ENCODE measurements at places on chromosomes 2 and 18.

DNA sequence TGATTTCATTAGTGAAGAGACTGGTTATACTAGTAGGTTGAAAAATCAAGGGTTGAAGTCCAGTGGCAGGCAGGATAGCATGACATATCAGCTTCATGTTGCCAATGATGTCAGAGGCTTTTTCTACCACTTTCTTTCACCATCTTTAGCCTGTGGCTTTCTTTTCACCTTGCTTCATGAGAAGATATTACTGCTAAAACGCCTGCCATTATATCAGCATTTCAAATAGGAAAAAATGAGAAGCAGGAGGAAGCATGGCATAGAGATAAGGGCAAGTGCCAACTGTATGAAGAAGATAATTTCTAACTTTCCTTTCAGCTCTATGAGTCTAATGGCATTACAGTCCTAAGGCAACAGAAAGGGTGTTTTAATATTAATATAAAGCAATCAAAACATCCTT is 270.2 kb upstream of the SYT4 start:
- DNase-seq, result no peak

DNA sequence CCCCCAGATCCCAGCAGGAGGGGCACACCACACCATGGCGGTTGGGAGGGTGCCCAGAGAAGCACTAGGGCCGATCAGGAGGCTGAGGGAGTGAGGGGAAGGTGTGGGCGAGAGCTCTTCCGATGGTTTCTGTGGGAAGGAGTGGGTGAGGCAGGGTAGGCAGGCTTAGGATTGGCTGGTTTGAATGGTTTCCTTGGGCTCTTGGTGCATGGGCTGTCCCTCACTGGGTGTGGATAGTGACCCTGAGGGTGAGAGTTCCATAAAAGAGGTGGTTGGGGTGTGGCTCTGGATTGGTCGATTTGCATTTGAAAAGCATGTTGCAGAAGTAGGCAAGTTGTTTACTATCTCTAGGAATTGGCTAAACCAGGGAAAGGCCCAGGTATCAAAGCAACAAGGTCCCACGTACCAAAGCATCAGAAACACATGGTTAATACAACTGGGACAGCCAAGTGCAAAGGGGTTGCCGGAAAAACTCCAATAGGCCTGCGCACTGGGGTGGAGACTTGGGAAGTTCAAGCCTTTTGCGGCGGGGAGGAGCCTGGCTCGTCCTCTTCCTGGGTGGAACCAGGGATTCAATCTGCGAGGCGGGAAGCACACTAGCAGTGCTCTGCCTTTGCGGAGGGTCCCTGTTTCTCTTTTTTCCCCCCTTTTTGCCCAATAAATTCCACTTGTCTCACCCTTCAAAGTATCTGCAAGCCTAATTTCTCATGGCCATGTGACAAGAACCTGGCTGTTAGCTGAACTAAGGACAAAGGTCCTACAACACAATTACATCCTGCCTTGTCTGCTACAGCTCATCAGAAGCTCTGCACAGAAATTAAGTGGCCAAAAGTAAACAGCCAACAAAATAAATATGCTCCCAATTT is 43.2 kb downstream of the IL1R2 start:
- no peak for DNase-seq

DNA sequence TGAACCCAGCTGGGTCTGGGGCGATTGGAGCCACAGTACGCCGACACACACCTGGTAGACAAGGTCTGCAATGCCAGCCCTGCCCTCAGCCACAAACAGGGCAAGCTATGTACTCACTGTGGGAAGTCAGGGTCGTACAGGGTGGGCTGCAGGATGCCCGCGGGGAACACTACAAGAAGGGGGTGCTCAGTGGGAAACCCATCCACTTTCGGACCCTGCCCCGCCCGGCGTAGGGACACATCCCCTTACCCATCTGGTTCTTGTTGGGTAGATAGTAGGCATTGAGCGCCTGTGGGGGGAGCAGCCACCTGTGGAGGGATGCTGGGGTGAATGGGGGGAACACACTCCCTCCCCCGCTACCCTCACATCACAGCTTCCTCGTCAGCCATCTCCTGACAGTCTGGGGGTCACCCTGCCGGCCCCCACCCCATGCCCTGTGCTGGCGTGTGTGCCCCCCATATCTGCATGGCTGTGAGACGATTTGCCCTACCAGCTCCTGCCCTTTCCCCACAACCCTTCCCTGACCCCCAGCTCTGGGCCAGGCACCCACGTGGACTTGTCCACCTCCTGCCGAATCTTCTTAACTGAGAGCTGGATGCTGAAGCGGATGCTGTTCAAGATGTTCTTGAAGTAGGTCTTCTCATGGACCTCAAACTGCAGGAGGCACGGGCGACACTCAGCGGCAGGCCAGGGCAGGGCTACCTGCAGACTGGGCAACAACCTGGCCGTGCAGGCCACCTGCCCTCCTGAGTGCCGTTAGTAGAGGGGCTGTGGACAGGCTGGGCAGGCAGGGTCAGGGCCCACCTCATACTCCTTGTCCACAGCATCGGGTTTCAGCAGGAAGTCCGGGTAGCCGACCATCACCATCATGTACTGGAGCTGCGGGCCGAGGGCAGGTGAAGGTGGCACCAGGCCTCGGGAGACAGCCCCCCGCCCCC is 5.1 kb downstream of the ECEL1 start:
- DNase-seq, result no peak

DNA sequence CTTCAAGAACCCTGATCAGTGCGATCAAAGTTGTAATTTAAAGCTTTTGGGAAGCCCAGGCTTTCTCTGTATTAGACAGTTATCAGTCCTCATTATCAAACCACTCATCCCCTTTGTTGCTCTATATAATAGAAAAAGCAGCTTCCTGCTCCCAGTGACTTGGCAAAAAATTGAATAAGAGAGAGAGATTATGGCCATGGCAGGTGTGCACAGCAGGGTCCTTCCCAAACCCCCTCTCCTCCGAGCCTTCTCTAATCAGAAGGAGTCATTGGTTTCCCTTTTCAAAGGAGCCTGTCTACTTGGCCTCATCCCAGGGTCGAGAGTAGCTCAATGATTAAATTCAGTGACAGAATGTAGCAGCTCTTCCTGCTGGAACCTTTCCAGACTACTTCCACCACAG is 81.5 kb downstream of the SEMA4F start:
- no peak for DNase-seq

DNA sequence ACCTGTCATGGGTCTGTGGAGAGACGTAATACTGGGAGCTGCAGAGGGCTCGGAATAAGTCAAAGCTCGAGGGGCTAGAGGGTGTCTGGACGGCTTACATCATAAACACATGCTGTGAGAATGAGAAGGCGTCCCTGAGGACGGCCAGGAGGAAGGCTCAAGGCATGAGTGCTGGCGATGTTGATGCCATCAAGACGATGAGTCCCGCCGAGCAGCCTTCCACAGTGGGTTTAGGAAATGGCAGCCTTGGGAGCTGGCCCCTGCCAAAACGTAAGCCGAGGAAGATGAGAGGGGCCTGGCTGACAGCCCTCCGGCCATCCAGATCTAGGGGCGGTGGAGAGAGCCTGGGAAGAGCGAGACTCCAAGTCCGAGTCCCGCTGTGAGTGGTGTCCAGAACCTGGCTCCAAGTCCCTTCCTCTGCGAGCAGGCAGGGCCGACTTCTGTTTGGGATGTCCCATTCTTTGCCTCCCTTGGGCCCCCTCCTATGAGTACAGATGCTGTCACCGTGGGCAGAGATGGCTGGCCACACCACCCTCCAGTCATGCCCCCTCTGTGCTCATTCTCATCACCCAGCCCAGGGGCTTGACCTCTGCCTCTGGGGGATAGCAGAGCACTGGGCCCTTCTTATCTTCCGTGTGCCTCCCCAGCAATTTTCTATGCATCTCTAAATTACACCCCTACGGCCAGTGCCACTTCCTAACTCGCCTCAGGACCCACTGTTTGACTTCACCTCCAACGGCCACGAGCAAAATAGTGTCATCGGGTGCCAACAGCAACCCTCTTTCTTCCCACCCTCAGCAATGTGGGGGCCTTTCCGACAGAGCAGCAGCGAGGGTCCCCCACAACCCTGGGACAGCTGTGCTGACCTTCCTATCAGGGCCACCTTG is 175.7 kb downstream of the FAM210A start:
- DNase-seq, result no peak

DNA sequence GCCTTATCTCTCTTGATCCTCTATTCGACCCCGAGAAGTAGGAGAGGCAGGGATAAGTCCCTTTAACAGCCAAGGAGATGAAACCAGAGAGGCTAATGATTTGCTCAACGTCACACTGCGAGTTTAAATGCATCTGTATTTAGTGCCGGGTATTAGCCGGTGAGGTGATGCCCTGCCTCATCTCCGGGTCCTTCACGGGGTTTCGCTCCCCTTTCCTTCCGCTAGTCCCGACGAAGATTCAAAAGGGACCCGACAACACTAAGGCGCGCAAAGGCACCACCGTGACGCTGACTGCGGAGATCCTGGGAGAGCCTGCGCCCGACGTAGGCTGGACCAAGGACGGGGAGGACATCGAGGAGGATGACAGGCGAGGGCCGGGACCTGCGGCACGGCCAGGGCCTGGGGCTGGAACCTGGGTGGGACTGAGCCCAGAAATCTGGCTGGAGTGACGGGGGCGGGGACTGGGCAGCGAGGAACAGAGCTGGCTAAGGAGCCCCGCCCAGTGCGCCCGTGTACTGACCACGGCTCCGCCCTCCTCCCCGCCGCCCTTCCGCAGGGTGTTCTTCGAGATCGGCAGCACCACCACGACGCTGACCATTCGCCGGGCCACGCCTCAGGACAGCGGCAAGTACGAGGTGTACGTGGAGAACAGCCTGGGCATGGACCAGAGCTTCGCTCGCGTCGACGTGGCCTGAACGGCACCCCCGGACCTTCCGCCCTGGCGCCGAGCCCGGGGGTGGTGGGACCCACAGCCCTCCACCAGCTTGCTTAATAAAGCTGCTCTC is 1.0 kb upstream of the GMPPA start:
- DNase-seq, result no peak

- no peak for DNase-seq
These were observed 6.0 kb downstream of the SH3BP4 start for GRCh38 chr2:234957834-234958135.

DNA sequence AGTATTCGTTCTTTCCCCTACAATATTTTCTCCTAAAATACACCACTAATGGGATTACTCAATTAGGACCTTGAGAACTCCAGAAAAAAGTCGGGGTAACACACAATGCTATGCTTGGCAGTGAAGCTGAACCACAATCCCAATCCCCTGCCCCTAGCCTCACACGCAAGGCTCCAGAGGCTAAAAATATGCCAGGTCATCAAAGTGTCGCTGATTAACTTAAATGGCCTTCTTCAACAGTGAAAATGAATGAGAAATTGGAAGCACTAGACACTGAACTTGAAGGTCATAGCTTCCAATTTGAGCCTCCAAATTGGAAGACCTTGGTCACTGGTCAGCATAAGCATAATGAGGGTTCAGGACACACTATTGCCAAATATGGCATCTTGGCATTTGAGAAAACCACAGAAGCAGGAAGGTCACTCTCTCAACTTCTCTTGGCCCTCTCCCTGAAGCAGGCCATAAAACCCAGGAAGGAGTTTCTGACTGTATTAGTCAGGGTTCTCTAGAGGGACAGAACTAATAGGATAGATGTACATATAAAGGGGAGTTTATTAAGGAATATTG is 86.0 kb upstream of the SATB2 start:
- no peak for DNase-seq

DNA sequence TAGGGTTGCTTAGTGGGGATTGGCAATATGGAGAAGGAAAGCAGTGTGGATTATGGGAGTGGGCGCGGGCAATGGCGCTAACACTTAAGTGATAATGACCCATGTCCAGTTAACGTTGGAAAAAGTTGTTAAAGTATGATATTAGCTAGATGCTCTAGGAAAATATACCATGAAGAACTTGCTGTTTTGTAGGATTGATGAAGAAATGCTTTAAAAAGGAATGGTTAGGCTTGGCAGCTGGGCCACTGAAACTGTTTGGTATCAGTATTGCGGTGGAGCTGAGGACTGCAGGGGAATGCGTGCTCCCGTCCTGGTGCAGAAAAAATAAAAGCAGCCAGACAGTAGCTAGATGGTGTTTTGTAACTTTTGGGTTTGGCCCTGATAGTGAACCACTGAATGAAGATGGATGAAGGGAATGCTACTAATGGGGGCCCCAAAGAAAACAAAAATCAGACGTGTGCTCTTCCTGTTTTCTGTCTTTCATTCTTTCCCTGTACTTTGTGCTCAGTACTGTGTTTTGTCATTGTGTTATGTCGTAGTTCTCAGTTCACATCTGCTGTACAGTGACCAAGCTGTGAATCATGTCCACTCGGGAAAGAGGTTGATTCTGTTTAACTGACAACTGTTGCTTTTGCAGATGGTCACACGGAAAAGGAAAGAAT is 999 bp downstream of the INSIG2 start:
- DNase-seq, result no peak

GRCh38 chr18:3218819-3219218 is 949 bp downstream of the MYOM1 start:
- DNase-seq, result no peak

DNA sequence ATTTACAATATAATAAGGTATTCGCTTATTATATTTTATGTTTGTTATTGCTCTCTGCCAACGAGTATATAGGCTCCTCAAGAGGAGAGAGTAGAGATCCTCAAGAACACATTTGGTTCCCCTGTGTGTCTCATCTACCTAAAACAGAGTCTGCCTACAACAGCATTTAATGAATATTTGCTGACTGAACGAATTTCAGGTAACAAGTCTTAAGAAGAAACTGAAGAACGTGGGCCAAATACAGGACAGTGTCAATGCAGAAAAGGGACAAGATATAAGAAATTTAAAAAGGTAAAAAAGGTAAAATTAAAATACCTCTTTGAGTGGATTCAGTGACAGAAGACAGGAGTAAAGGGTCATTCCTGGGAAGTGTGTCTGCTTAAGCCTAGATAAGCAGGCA is 129.2 kb downstream of the HNMT start:
- no peak for DNase-seq

DNA sequence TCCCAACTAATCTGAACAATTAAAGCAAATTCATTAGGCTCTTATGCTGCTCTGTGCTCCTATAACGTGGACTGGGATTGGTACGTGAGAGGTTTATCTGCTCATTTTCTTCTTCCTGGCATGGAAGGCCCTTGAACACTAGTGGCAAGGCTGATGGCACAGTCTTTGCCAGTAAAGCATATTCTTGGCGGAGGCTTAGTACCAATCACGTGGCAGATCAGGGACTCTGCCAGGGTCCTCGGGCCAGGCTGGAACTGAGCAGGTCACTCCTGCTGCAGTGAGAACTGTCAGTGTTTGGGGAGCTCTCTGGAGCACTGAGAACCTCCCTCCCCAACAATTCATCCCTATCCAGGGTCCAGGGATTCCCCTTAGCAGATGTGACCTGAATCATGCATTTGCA is 3.7 kb upstream of the ALPK2 start:
- DNase-seq, result no peak

GRCh38 chr2:169090133-169090820 is 20.9 kb downstream of the DHRS9 start:
- DNase-seq, result no peak

DNA sequence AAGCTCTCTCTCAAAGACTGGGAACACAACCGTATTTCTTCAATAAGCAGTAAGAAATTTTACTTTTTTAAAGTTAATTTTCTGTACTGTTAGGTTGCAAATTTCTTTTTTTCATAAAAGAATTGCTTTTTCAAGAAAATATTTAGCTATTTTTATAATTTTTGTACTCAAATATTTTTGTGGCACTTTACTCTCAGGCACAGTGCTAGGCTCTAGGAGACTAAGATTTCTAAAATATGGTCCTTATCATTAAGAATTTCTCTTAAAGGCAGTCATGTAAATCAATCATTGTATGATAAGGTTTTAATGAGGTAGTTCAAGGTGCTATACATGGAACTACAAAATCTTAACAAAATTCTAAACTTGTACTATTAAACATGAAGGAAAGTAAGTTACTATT is 61.4 kb downstream of the MTX2 start:
- no peak for DNase-seq

GRCh38 chr2:230797515-230798495 is 66.9 kb upstream of the ITM2C start:
- no peak for DNase-seq

GRCh38 chr2:42853549-42854206 is 61.3 kb upstream of the HAAO start:
- DNase-seq, result no peak
